ENCODE measurements at places on chromosomes 5 and 9.

DNA sequence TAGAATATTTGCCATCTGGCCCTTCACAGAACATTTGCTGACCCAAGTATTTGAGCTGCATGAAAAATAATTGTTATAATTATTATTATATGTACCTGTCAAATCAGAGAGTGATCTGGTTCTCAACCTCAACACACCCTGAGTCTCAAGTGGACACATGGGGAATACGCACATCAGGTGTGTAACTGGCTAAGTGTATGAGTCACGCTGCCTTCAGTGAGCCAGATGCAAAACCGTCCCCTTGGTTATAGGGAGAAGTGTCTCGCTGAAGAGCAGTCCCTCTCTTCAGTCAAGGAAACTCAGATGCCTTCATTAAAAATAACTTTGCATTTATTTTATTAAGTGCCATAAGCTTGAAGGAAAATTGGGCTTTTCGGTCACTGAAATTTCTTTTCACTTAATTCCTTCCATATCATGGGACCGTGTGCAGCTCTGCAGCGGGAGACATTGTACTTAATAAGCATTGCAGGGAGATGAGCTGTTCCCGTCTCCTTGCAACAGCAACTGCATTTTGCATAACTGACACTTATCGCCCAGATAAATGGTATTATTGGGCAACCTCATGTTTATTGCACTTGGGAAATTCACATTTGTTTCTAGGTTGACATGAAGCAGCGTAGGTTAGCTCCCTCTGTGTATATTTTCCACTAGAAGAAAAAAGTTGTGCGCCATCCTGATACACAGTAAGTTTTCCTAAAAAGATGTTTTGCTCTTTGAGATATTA lies 512.3 kb upstream of the DAP start:
- DNase-seq = no peak

DNA sequence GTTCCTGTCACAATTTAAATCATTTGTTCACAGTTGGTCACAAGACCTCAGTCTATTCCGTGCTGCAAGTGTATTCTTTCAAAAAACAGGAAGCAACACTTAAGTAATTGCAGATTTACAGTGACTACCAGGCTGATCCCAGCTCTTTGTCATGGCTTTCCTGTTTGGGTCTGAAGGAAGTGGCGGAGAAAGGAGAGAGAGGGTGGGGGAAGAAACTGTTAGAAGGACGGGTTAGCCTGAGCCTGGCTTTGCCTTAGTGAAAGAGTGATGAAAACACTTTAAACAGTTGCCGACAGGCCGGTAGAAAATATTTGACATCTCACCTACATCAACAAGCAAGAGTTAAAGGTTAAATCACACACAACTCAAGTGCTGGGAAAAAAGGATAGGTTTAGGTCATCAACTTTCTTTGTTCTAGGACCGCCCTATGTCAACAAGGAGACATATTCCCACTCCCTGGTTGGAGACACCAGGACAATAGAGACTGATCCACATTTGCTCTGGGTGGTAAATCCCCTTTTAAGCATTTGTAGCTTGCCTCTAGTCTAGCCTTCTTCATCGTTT lies 102.2 kb upstream of the DAB2 start:
- peak; percentile 8 for DNase-seq

- DNase-seq = no peak
These were observed 86.7 kb downstream of the STK32A start for GRCh38 chr5:147321569-147321968.

GRCh38 chr5:40474250-40474649 lies 205.5 kb upstream of the PTGER4 start:
- no peak for DNase-seq

- DNase-seq = no peak
These were observed 5.4 kb upstream of the FOXB2 start for GRCh38 chr9:77013932-77014596.

GRCh38 chr9:4413856-4414255 lies 76.4 kb upstream of the SLC1A1 start:
- no peak for DNase-seq

GRCh38 chr5:118580949-118581348 lies 407.4 kb downstream of the DTWD2 start:
- DNase-seq = no peak

DNA sequence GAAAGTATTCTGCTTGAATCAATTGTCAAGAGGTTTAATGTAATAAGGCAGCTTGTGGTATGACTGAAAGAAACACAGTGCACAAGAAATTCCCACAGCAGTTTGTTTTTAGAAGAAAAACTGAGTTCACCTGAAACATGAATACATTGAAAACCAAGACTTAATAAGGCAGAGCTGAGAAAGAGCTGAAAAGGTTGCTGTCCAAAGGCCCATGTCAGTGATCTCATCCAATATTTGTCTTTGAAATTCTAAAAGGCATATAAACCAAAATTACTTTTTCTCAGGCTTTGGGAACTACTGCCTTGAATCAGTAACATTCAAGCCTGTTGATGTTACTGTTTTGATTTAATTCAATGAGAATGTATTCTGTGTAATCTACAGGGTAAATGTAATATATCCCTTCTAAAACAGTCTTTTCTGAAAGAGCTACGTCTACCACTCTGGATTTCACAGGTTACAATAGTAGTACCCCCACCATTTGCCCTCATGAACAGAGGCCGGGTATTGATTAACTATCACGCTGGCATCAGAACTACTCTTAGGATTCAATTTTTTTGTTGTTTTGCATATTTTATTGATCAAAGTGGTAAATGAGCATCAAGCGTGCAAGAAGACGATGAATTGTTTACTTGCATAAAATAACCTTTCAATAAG lies 57.8 kb downstream of the PPIC start:
- no peak for DNase-seq

DNA sequence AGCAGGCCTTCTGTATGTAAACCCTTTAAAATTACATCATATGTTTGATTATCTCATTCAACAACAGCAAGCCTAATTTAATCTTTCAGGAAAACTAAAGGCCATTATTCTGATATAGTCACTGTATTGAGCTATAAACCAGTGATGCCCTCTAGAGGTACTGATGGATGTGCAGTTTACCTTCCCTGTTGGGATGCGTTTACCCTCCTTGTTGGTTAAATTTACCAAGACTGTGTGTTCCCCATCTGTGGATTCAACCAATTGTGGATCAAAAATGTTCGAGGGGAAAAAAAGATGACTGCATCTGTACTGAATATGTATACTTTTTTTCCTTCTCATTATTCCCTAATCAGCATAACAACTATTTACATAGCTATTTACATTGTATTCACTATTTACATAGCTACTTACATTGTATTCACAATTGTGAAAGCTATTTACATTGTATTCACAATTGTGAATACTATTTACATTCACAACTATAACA lies 3.7 kb upstream of the BAAT start:
- peak; percentile 23 for DNase-seq

- no peak for DNase-seq
These were observed 8.4 kb upstream of the ZNF474 start for GRCh38 chr5:122120957-122121356.

DNA sequence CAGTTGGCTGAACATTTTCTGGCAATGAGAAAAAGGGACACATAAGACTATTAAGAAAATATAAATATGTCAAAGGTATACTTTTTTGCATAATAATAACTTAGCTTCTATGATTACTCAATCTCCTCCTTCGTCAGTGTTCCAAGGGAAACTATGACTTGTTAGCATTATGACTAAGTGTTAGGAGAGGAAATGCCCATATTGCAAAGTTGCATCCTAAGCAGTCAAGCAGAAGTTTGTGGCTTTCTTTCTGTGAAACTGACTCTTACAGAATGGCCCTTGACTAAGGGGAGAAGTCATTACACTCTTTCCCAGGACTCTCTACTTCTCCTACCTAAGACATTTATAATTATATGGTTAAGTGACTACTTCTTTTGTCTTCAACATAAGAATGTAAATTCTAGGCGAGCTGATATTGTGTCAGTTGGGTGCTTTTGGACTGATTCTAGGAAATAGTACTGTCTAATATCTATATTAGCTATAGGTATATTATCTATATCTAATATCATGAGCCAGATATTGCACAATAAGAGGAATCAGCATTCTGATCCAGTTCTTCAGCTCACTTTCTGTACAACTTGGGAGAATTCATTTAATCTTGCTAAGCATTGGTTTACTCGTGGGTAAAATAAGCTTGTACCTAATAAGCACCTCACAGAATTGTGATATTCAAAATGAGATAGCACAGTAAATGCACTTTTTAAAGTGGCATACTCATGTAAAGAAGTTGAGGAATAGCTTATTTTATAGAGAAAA lies 16.4 kb upstream of the SPINK6 start:
- no peak for DNase-seq

GRCh38 chr9:87389936-87390335 lies 107.7 kb upstream of the DAPK1 start:
- DNase-seq = no peak

DNA sequence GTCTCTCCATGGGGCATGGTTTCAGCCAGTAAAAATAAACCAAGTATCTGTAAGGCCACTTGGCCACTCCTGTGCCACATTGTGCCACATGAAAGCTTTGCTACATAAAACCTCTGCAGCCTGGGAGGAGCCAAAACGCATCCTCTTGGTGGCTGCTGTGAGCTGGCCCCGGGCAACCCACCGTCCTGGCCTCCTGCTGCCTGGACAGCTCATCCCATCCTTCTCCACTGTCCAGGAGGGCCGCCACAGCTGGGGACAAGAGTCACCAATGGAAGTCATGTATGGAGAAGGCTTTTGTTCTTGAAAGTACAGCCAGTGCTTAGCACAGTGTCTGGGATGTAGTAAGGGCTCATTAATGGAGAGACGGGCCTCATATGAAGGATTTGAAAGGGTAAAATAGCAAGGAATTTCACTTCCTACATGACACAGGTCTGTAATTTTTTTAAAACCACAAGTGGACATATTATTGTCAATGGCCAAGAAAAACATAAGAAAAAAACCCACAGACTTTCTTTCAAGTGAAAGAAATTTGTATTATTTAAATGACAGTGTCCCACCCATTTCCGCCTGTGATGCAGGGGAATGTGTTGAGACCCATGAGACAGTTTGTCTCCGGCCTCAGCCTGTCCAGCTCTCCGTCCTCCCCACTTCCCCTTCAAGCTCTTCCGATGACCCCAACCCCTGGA lies 6.6 kb downstream of the PTGES start:
- DNase-seq = no peak

GRCh38 chr5:5676218-5676617 lies 253.7 kb downstream of the ICE1 start:
- DNase-seq = no peak

DNA sequence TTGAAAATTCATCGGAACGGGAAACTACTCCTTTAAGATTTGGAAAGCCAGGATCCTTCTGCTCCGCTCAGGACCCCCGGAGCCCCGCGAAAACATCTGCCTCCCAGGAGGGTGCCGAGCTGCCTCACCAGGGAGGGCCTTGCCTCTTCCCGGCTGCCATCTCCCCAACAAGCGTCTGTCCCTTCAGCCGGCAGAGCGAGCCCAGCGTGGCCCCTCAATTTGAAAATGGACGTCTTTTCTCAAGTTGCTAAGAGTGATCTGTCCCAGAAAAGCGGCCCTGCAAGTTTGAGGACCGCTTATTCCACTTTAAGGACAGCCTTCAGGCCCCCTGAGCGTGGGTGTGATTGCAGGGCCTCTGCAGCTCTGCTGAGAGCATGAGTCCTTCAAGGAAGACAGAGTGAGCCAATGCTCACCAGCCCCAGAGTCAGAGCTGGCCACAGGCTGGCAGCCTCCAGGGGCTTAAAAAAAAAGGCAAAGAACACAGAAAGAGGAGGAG lies 101.3 kb downstream of the PHF2 start:
- DNase-seq = no peak

- no peak for DNase-seq
These were observed 10.6 kb upstream of the PRLR start for GRCh38 chr5:35240892-35241291.

DNA sequence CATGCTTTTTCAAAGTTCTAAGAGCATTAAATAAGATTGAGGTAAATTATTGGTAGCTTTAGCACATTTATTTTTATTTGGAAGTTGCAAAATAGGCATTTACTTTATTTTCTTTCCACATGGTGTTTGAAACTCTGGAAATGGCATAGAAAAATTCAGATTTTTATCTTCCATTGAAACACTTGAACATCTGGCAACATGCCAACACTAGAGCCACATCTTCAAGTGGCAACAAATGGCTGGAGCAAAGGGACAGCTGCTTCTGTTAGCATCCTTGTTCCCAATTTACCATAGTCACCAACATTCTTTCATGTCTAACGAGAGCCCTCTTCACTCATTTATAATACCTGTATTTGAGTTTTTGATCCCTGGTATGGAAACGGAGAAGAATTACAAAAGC lies 539.9 kb downstream of the ZNF608 start:
- no peak for DNase-seq

- no peak for DNase-seq
These were observed 23.5 kb downstream of the KLF9 start for GRCh38 chr9:70390933-70391341.

GRCh38 chr5:25160891-25161290 lies 516.1 kb upstream of the CDH10 start:
- DNase-seq = no peak

DNA sequence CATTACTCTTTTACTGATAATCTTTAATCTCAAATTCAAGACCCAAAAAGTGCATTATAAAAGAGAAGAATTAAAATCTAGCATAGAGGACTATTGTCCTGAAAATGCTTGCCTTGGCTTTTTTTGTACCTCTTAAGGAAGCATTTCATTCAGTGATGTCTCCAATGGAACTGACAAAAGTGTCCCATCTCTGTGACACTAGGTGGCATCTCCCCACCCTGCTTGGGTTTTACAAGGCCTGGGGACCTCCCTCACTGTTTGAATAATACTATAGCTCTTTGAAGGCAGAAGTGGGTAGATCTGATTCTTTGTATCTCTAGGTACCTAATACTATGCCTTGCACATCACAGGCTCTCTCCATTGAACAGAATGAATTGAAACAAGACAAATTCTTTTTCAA lies 180.6 kb downstream of the EPB41L4A start:
- no peak for DNase-seq
